ENCODE measurements at places on chromosomes 16 and 17.

DNA sequence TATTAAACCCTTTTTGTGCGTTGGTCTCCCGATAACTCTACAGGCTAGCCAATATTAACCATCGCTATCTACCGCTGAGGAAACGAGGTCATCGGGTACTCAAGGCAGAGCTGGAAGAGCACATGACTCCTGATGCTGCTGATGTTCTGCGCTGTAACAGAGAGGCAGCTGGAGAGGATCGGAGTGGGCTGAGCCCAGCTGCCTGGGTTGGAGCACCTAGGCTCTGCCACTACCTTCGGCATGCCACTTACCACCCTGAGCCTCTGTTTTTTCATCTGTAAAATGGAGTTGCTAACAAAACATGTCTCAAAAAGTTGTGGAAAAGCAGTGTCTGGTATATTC, 432 bp upstream of the SLC46A1 start:
- no peak for DNase-seq

GRCh38 chr16:59573528-59574271, 839.6 kb upstream of the GOT2 start:
- no peak for DNase-seq

DNA sequence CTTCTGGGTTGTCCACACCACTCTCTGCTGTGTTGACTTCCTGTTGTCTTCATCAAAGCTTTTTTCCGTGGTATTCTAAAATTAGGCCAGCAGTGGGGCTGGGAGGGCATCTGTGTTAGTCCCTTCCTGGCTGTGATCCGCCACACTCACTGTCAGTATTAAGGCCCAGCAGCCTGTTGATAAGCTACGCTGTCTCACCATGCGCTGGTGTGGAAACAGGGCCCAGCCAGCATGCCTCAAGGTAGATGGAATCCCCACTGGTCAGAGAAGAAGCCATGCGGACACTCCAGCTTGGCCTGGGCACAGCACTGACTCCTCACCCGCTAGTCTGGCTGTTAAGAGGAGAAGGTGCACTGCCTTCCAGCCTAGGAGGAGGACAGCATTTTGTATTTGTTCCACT, 11.4 kb downstream of the CDR2L start:
- no peak for DNase-seq

- DNase-seq, result no peak
These were observed 151.3 kb upstream of the SOX9 start for GRCh38 chr17:71969500-71969899.

GRCh38 chr17:8192070-8192815, 2.3 kb upstream of the BORCS6 start:
- no peak for DNase-seq

GRCh38 chr17:45052052-45052772, 780 bp upstream of the DCAKD start:
- DNase-seq, result no peak

DNA sequence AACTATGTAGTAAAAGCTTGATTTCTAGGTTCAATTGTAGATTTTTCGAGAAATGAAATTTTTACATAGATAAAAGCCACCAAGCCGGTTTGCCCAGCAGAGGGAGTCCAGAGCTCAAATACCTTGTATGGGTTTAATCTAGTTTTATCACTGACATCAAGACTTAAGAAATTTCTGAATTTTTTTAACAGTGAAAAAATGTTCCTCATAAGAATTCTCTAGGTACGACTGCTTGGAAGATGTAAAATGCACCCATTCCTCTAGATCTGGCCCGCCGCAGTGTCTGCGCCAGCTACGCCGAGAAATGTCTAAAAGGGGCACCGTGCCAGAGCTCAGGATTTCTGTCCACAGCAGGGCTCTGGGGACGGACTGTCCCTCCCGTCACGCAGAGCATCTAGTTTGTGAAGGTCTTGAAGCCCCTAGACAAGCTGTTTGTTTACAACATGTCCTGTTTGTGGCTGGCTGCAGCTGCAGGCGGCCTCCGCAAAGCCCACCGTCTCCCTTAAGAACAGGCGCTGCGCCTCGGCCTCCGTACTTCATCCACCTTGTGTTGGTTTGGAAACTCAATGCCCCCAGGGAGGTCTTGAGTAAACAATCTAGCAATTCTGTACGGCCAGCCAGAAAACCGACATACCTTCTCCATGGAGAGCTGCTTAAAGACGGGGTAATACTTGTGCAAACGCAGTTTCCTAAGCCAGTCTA, 24.8 kb downstream of the MAP1LC3B start:
- no peak for DNase-seq

- no peak for DNase-seq
These were observed 38.6 kb downstream of the FOXL1 start for GRCh38 chr16:86616906-86617305.

DNA sequence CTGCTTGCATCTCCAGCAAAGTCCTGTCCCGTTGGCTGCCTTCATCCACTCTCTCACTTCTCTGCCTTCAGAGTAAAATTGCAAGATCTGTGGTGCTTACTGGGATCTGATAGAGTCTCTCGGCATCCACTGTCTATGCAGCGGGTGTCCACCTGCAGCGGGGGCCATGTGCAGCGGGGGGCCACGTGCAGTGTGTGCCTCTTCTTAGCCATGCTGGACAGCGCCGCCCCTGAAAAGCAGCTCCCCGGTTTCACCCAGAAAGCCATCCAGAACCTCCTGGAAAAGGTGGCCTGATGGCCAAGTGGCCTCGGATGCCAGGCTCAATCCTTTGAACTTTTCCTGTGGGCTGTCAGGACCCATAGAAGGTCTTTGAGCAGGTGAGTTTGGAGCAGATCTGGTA, 9.5 kb downstream of the STX4 start:
- DNase-seq, result no peak

Data from stimulated activated CD8-positive, alpha-beta memory T cell treated with anti-CD3 and anti-CD28 coated beads, Interleukin-4, amount 100 ng/mL, for 4 hours (primary cell).